NCI-H748 treated with DMSO at 0.1 percent for 48 hours (cell line): ENCODE measurements at places on chromosomes 1 and 21.
A peak's percentile ranks its signal among the peaks of the same experiment; 100 is the strongest.

DNA sequence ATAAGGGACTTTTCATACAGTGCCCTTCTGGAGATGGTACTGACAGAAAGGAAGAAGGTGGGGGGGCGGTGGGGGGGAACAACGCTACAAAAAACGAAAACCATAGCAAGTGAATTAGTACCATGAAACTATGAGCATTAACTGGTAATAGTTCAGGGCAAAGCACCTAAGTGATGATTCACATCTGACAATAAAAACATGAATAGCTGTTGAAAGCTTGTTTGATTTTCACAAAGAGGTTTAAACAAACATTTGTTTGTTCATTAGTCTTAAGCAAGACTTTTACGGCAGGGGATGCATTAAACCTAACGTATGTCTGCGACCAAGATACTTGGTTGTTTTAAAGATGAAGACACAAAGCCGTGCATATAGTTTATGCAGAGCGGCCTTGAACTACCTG is 177.5 kb downstream of the LMO4 start:
- DNase-seq = no peak

- no peak for DNase-seq
Observed at GRCh38 chr1:209429611-209430010, 153.9 kb upstream of the CAMK1G start.

DNA sequence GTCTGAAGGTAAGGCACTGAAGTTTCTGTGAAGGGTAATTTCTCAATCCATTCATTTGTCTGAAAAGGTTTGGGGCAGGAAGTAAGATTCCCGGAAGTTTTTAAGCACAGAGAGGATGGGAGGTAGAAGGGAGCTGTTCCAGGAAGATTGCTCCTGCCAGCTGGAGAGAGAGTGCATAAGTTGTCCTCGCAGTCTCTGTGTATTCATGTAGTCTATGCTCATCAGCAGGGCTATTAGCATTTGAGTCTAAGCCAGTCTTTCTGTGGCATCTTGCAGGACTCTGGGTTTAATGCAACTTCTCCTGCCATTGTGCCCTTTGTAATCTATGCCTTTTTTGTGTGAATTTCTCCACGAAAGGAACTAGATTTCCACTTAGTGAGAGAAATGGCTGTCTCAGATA is 140.8 kb upstream of the FGGY start:
- no peak for DNase-seq

DNA sequence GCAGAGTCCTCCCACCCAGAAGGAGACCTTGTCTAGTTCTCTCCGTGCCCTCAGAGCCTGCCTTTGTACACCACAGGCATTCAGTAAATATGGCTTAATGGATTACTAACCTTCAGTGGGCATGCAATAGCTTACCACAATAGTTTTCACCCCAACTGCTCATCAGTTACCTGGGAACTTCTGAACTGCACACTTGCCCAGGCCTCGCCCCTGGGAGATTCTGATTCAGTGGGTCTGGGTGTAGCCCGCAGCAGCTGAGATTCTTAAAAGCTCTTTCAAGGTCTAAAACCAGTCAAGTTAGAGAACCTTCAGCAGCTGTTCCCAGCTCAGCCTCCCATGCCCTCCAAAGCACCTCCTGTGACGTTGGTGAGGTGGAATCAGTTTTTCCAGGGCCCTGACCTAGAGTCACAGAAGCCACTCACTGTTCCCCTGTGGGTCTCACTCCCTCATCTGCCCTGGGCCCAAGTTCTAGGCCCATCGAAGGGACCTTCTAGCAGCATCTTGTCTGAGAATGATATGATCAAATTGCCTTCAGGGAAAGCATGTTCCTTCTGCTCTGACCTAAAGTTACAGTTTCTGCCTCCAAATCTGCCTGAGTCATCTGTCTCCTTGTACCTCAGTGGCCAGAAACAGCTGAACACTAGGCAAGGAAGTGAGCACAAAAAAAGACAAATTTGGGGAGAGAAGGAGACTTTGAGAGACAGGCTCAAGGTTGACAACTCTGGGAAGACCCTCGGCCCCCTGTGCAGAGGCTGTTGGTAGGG is 10.8 kb downstream of the ASAP3 start:
- DNase-seq = no peak

DNA sequence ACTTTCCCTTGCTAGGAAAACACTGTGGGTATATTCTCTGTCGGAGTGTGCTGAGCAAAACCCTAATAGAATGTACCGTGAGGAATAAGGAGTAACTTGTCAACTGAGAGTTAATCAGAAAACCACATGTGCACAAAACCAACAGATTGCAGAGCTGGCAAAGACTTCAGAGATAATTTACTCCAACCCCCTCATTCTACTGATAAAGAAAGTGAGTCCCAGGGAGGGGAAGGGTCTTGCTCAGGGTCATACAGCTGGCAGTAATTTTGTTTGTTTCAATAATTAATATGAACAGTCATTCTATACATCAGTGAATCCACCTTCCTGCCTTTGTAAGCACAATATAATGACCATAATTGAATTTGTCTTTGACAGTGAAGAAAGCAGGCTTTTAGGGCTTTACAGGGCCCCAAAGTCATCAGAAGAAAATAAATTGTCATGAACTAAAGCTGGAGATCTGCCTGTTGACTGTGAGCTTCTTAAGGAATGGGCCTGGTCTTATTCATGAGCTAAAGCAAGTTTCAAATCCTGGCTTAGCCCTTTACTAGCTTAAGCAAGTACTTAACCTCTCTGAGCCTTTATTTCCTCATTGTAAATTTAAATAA is 67.2 kb upstream of the HOOK1 start:
- peak; percentile 16 for DNase-seq

- DNase-seq = no peak
Observed at GRCh38 chr1:185338719-185339622, 21.9 kb upstream of the IVNS1ABP start.

- DNase-seq = no peak
Observed at GRCh38 chr1:38060498-38060897, 13.9 kb upstream of the POU3F1 start.

- no peak for DNase-seq
Observed at GRCh38 chr1:90835661-90836344, 118.7 kb upstream of the BARHL2 start.

GRCh38 chr1:39839651-39840050 is 43.7 kb downstream of the TRIT1 start:
- DNase-seq = no peak

- DNase-seq = no peak
Observed at GRCh38 chr21:43957128-43957571, 55.0 kb upstream of the TRAPPC10 start.

GRCh38 chr1:39829791-39830533 is 41.3 kb upstream of the BMP8B start:
- no peak for DNase-seq

DNA sequence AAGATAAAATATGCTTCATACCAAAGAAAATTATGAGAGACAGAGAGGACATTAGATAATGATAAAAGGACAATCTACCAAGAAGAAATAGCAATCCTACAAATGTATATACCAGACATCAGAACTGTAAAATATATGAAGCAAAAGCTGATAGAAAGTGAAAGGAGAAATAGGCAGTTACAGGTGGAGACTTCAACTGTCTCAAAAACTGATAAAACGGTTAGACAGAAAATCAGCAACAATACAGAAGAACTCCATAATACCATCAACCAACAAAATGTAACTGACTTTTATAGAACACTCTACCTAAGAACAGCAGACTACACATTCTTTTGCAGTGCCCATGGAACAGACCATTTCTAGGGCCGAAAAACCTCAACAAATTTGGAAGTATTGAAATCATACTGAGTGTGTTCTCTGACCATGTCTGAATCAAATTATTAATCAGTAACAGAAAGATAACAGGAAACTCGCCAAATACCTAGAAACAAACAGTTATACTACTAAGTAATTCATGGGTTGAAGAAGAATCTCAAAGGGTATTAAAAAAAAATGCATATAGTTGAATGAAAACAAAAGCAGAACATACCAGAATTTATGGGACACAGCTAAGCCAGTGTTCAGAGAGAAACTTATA is 132.1 kb downstream of the RPS6KC1 start:
- no peak for DNase-seq

DNA sequence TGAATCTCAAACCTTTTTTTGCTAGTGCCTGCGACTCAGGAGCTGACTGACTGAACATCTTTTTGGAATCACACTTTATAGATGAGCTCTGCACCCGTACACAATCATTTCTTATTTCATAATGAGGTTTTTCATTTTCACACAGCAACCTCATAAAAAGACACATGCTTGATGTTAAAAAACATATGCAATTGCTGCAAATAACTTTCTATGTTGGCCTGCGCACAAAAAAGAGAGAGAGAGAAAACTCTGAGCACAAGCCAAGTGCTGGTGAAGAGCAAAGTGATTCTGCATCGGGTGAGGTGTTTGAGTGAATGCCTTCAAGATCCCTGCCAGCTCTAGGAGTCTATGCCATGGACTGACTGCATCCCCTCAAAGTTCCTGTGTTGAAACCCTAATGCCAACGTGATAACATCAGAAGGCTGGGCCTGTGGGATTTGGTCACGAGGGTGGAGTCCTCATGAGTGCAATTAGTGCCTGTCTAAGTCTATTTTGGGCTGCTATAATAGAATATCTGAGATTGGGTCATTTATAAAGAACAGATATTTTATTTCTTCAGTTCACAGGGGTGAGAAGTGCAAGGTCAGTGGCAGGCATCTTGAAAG is 36.6 kb downstream of the C1orf87 start:
- no peak for DNase-seq

DNA sequence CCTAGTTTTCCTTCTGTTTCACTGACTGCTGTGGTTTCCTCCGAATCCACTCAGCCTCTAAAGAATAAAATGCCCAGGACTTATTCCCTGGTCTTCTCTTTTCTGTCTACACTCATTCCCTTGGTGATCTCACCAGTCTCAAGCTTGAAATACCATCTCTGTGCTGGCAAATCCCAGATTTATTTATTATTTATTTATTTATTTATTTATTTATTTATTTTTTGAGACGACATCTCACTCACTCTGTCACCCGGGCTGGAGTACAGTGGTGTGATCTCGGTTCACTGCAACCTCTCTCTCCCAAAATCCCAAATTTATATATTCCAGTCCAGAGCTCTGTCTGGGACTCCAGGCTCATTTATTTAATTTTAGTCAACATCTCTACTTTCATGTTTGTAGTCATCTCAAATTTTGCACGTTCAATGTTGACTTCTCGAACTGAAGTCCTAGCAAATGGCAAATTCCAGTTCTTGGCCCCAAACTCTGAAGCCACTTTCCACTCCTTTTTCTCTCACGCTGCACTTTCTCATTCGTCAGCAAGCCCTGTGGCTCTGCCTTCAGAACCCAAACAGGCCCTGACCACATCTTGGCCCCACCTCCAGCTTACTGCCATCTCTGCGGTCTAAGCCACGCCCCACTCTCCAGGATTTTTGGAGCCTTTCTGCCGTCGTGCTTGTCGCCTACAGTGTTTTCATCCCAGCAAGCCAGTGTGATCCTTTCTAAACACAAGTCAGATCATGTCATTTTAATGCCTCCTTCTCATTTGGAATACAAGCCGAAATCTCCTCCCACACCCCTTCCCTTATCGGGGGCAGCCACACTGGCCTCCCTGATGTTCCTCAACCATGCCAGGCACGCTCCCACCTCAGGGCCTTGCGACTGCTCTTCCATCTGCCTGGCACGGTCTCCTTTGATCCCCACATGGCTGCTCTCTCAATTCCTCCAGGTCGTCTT is 14.2 kb upstream of the TENT5B start:
- DNase-seq = peak; percentile 24

DNA sequence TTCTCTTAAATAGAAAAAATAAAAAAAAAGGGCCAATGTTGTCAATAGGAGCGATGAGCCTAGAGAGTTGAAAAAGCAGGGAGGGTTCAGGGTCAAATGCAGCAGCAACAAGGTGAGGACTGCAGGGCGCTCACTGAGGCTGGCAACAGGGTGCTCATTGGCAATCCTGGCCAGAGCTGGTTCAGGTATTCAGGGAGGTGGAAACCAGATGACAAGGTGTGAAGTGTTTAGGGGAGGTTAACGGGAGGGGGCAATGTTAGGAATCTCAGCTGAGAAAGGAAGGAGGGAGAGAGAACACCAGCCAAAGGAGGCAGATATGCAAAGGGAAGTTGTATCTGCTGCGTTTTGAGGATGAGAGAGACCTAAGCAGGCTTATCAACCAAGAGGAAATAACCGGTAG is 129.8 kb upstream of the DAB1 start:
- DNase-seq = no peak

DNA sequence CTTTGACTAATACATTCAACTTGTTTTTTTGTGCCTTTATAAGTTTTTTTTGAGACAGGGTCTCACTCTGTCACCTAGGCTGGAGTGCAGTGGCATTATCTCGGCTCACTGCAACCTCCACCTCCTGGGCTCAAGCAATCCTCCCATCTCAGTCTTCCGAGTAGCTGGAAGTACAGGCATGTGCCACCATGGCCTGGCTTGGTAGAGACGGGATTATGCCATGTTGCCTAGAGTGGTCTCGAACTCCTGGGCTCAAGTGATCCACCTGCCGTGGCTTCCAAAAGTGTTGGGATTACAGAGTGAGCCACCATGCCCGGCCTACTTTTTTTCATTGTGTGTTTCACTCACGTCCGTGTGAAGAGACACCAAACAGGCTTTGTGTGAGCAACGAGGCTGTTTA is 202.7 kb downstream of the DISC1 start:
- DNase-seq = no peak

GRCh38 chr1:198168227-198168626 is 11.4 kb downstream of the NEK7 start:
- no peak for DNase-seq

GRCh38 chr1:182428043-182428442 is 21.9 kb upstream of the RGSL1 start:
- DNase-seq = no peak

GRCh38 chr1:165397944-165398343 is 41.4 kb upstream of the LMX1A start:
- no peak for DNase-seq

- no peak for DNase-seq
Observed at GRCh38 chr1:78726686-78727085, 77.1 kb downstream of the IFI44 start.

DNA sequence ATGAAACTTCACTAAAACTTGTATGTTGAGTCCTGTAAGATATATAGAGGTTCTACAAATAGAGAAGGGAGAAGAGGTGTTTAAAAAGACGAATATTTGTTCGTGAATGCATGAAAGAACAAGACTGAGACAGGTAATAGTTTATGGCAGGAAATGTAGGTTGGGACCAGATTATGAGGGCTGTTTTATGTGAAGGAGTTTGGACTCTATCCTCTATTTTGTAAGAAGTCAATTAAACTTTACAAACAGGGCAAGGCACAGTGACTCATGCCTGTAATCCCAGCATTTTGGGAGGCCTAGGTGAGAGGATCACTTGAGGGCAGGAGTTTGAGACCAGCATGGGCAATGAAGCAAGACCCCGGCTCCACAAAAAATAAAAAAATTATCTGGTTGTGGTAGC is 5.7 kb downstream of the SLC35A3 start:
- DNase-seq = no peak

DNA sequence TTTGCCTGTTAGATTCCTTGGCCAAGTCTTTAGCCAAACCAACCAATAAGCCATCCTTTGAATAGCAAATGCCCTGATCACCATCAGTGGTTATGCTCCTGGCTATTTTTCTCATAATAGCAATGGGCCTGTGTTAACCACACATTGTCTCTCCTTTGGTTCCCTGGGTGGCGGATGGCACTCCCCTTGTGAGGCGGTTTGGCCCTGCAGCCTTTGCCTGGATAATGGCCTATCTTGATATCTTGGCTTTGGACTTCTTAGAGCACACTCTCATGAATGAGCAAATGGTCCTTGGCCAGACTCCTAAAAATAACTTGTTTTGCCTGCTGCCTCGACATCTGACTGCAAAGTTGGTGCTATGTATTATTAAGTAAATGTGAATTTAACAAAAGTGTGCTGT is 22.4 kb upstream of the ZBTB18 start:
- DNase-seq = no peak

- DNase-seq = no peak
Observed at GRCh38 chr1:236354330-236355147, 39.5 kb upstream of the EDARADD start.

GRCh38 chr1:27967106-27967883 is 7.5 kb downstream of the XKR8 start:
- no peak for DNase-seq
